ENCODE measurements at places on chromosomes 12 and 14.

GRCh38 chr14:95619785-95620417 is 66.3 kb upstream of the TCL1B start:
- no peaks in the 10 kb centered on the region for H3K27me3 ChIP-seq
- H3K36me3 ChIP-seq: peaks cover 12% of the 10 kb centered on the region
- H3K4me3 ChIP-seq: no peak overlapping the region
- H3K4me1 ChIP-seq: peaks cover 16% of the 10 kb centered on the region

DNA sequence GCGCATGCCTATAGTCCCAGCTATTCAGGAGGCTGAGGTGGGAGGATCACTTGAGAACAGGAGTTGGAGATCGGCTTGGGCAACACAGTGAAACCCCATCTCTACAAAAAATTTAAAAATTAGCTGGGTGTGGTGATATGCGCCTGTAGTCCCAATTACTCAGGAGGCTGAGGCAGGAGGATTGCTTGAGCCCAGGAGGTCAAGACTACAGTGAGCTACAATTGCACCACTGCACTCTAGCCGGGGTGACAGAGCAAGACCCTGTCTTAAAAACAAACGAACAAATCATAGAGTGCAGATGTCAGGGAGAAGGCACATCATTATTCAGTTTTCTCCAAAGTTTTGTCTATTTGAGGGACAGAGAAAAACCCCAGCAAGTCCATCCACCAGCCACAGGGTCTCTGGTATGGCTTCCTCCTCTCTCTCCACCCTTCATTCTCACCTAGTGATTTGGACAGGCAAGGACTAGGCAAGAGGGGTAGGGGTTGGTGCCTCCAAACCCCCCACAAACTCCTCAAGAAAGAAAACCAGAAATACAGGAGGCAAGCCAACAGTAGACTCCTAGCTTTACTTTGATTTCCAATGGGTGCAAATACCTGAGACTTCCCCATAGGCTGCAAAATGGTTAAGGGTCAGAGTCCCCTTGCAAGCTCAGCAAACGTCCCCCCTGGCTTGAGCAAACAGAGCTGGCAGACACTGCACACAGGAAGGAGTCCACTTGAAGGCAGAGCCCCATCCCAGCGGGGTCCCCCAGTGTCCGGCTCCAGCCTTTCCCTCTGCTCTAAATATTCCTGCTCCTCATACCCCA is 26.5 kb upstream of the RPLP0 start:
- peaks cover 7% of the 10 kb centered on the region for H3K36me3 ChIP-seq
- peaks cover 42% of the 10 kb centered on the region for H3K4me1 ChIP-seq

DNA sequence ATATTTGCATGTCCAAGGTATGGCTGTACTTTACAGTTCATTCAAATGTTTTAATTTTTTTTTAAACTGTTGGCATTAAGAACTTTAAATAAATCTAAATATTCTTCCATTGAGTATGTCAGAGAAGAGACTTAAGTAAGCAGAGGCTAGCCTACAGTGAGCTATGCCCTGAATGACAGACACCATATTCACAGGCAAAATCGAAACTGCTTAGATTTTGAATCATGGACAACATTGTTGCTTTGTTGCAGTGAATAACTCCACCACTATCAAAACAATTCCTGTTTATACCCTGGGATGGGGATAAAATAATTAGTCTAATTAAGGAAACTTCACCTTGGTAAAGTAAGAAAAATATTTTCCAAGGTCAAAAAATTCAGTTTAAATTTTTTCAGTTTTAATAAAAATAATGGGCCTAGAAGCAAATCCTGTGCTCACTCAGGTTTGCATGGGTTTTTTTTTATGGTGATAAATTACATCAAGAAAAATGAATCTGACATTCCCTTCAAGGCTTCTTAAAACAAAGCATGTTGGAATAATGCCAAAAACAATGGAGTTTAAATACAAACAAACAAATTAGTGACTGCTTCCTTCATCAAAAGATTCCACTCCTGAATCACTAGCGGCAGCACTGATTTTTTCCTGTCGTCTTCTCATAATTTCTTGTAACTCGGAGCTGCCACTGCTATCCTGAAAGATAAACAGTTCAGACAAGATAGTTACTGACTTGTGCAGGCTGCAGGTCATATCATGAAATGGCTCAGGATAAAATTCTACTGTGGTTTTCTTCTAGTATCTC is 168.2 kb downstream of the EPS8 start:
- H3K4me3 ChIP-seq: no peak overlapping the region
- H3K4me1 ChIP-seq: no peaks in the 10 kb centered on the region
- no peak overlapping the region for H3K27ac ChIP-seq

DNA sequence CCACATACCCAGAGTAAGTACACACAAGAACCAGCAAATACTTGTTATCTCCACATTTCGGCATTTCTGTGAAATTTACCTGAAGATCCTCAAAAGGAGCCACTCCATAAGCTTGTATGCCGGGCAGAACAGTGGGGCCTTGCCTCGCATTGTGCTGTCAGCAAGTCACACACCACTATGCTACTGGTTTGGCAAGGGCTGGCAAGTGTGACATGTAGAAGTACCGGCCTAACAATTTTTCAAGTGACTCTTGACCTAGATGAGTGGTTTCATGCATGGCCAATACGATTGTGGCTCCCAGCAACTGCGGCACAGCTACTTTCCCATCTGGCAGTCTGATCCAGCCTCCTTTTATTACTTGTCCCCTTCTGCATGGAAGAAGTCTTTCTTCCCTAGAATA is 69.8 kb downstream of the GAS2L3 start:
- H3K4me1 ChIP-seq: no peaks in the 10 kb centered on the region
- H3K27me3 ChIP-seq: no peaks in the 10 kb centered on the region
- H3K27ac ChIP-seq: no peak overlapping the region
- no peak for DNase-seq

- H3K27me3 ChIP-seq: peaks cover 16% of the 10 kb centered on the region
- H3K4me3 ChIP-seq: no peak overlapping the region
- no peak for DNase-seq
- H3K36me3 ChIP-seq: no peaks in the 10 kb centered on the region
Observed at GRCh38 chr14:88210426-88210825, 112.6 kb downstream of the KCNK10 start.

- no peaks in the 10 kb centered on the region for H3K27me3 ChIP-seq
- peak overlapping the region; percentile 96 for H3K27ac ChIP-seq
- peaks cover 51% of the 10 kb centered on the region for H3K4me1 ChIP-seq
- H3K36me3 ChIP-seq: peaks cover 11% of the 10 kb centered on the region
- H3K4me3 ChIP-seq: peak overlapping the region; percentile 88
Observed at GRCh38 chr12:122834104-122834920, 945 bp upstream of the HIP1R start.

GRCh38 chr12:16716928-16717327 is 111.0 kb upstream of the LMO3 start:
- H3K4me3 ChIP-seq: no peak overlapping the region
- H3K27ac ChIP-seq: no peak overlapping the region
- H3K27me3 ChIP-seq: no peaks in the 10 kb centered on the region
- H3K4me1 ChIP-seq: no peaks in the 10 kb centered on the region
- H3K36me3 ChIP-seq: no peaks in the 10 kb centered on the region
- DNase-seq: no peak

DNA sequence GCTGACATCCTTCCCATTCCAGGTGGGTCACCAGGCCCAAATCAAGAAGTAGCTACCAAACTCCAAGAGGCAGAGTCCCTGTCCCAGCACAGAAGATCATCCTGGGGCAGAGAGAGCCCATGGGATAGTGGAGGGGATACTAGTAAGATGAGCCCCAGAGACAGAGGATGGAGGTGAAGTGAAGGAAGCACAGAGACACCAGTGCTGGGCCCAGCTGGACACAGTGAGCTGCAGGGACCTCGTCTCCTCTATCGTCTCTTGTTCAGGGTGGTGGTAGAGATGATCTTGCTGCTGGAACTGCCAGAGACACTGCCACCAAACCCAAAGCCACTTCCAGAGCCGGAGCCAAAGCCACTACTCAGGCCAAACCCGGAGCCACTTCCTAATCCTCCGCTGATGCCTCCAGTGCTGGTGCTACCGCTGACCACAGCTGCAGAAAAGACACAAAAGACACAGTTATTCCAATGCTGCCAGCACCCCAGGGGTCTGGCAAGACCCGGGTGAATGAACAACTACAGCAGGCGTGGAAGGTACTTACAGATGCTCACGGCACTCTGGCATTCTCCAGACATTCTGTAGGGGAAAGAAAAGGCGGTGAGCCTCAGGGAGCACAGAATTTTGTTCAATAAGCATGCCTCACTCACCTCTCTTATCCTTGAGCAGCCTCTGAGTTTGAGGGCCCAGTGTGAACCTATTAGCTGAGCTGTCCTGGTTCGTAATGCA is 6.9 kb downstream of the KRT4 start:
- no peaks in the 10 kb centered on the region for H3K4me1 ChIP-seq
- no peak overlapping the region for H3K4me3 ChIP-seq
- no peaks in the 10 kb centered on the region for H3K36me3 ChIP-seq
- H3K27me3 ChIP-seq: peaks cover 35% of the 10 kb centered on the region

DNA sequence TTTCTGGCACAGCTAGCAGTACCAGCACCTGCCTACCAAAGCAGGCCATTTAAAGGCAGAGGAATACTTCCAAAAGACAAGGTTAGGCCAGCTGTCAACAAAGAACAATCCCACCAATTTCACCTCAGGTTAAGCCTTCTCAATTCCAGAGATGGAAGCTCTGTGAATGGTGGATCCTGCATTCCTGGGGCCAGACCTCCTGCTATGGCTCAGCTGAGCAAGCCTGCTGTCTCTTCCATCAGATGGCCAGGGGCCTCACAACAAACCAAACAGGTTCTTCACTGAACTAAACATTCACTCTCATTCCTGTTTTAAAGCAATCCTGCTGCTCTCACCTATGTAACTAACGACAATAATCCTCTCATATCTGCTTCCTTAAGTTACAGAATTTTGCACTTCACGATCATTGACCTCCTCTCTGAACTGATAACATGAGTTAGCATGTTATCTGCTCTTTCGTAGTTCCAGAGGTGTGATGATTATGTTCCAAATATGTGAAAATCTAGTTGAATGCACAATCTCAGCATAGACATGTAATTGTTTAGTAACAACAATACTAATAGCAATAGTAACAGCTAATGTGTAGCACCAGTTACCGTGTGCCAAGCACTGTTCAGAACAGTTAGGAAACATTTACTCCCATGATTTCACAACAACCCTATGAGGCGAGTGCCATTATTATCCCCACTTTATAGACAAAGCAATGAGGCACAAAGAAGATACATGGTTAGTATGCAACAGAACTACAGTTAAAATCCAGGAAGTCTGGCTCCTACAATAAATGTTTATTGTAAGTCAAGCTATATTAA is 73.2 kb downstream of the SLC2A13 start:
- H3K4me3 ChIP-seq: no peak overlapping the region
- DNase-seq: no peak
- no peak overlapping the region for H3K27ac ChIP-seq
- no peaks in the 10 kb centered on the region for H3K27me3 ChIP-seq

- peak overlapping the region; percentile 47 for H3K27ac ChIP-seq
- no peak overlapping the region for H3K4me3 ChIP-seq
- H3K4me1 ChIP-seq: peaks cover 30% of the 10 kb centered on the region
- H3K27me3 ChIP-seq: no peaks in the 10 kb centered on the region
- peaks cover 19% of the 10 kb centered on the region for H3K36me3 ChIP-seq
- DNase-seq: no peak
Observed at GRCh38 chr14:65095633-65096205, 6.6 kb downstream of the MAX start.

GRCh38 chr12:107903341-107904061 is 129.0 kb downstream of the ASCL4 start:
- peak overlapping the region; percentile 81 for H3K27ac ChIP-seq
- peaks cover 11% of the 10 kb centered on the region for H3K4me1 ChIP-seq
- peak overlapping the region; percentile 89 for H3K4me3 ChIP-seq
- no peaks in the 10 kb centered on the region for H3K36me3 ChIP-seq

DNA sequence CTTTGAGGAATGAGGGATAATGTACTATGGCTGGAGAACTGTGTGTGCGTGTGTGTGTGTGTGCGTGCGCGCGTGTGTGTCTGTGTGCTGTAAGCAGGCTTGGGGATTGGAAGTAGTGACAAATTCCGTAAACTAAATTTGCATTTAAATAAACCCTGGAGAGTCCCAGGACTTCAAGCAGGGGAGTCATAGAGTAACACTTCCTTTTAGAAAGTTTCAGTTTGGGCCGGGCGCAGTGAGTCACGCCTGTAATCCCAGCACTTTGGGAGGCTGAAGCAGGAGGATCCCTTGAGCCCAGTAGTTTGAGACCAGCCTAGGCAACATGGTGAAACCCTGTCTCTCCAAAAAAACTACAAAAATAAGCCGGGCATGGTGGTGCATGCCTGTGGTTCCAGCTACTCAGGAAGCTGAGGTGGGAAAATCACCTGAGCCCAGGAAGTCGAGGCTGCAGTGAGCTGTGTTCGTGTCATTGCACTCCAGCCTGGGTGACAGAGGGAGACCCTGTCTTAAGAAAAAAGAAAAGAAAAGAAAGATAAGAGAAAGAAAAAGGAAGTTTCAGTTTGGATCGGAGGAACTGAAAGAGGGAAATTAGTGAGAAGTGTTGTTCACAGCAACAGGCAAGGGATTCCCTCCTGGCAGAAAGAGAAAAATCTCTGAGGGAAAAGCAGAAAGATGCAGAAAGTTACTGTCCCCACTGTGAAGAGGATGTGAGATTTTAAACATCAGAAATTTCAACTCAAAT is 222.7 kb upstream of the SOX5 start:
- no peaks in the 10 kb centered on the region for H3K36me3 ChIP-seq
- H3K4me3 ChIP-seq: peak overlapping the region; percentile 52
- peak; percentile 27 for DNase-seq
- H3K27ac ChIP-seq: peak overlapping the region; percentile 83

GRCh38 chr12:128513831-128514230 is 246.9 kb downstream of the TMEM132C start:
- no peak overlapping the region for H3K4me3 ChIP-seq
- H3K4me1 ChIP-seq: no peaks in the 10 kb centered on the region
- H3K36me3 ChIP-seq: no peaks in the 10 kb centered on the region
- no peaks in the 10 kb centered on the region for H3K27me3 ChIP-seq

DNA sequence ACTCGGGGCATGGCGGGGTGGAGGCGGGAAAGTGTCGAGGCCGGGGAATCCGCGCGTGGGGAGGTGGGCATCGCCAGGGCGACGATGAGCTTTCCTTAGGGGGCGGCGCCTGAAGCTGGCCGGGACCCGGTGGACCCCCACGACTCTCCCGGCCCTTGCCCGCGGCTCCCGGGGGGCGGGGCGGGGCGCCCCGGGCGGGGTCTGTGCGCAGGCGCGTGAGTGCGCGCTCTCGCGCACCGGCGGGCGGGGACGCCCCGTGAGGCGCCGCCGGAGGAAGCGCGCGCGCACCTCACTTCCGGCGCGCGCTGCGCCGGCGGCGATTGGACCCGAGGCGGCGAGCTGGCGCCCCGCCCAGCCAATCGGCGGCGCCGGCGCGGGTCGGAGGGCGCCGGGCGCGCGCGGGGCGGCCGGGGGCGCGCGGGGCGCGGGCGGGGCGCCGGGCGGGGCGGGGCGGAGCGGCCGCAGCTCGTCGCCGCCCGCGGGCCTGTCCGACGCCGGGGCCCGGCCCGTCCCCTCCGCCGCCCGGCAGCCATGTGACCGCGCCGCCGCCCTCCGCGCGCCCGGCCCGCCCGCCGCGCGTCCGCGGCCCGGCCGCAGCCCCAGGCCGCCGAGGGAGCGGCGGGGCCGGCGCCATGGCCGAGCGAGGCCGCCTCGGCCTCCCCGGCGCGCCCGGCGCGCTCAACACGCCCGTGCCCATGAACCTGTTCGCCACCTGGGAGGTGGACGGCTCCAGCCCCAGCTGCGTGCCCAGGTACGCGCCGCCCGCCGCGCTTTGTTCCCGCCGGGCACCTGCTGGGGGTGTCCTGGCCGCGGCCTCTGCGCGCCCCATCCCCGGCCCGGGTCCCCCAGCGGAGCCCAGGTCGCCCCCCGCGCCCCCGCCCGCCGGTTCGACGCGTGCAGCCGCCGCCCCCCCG is at the start of gene PACS2:
TSS of gene PACS2 (plus strand) at position 462 of the 914 bp plus-strand sequence. CDS start at position 633, 171 bp downstream.
- peaks cover 20% of the 10 kb centered on the region for H3K4me1 ChIP-seq
- H3K4me3 ChIP-seq: peak within 1 kb of the TSS; percentile 93
- DNase-seq: peak; percentile 70
- H3K27me3 ChIP-seq: no peaks in the 10 kb centered on the region

Measured in stimulated activated naive B cell treated with anti-CD40 and anti-IgM and Interleukin-4, amounts not matched to agents 10 μg/mL and 1 μg/mL and 100 μg/mL, for 72 hours (primary cell).